ENCODE measurements at places on chromosomes 3 and 15.
A peak's percentile ranks its signal among the peaks of the same experiment; 100 is the strongest.

DNA sequence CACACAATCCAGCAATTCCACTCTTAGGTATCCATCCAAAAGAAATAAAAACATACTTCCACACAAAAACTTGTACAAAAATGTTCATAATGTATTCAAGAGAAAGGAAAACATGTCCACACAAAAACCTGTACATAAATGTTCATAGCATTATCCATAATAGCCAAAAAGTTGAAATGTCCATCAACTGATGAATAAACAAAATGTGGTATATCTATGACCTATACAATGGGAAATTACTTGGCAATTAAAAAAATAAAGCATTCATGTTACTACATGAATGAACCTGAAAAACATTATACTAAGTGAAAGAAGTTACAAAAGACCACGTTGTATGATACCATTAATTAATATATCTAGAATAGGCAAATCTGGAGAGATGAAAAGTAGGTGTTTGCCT is 17.9 kb downstream of the FRMD5 start:
- DNase-seq, result no peak

DNA sequence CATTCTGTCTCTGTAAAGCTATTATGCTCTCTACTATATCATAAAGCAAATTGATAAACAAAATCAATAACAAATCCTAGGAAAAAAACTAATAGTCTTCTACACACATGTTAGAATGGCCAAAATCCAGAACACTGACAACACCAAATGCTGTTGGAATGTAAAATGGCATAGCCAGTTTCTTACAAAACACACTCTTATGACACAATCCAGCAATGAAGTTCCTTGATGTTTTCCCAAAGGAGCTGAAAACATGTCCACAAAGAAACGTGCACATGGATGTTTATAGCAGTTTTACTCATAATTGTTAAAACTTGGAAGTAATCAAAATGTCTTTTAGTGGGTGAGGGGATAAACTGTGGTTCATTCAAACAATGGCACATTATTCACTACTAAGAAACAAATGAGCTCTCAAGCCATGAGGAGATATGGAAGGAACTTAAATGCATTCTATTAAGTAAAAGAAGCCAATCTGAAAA is 32.7 kb downstream of the CADM2 start:
- no peak for DNase-seq

DNA sequence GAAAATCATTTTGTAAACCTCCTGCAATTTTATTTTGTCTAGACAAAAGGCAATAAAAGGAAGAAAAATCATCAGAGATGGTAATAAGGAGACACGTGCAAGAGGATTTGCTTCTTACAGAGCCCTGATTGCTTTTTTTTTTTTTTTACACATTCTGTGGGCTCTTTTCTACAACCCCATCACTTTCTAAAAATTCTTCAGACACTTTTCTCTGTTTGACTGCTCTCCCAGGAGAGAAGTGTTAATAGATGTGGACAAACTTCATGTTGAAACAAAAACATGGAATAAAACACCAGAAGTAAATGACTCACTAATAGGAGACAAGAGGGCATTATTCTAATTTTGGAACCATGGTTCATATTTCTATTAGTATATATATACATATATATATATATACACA is 114.4 kb upstream of the TPRG1 start:
- no peak for DNase-seq

GRCh38 chr3:1079662-1080061 is 13.2 kb upstream of the CNTN6 start:
- no peak for DNase-seq

- DNase-seq, result no peak
Measured at GRCh38 chr3:182957676-182958266, 22.6 kb downstream of the DCUN1D1 start.

DNA sequence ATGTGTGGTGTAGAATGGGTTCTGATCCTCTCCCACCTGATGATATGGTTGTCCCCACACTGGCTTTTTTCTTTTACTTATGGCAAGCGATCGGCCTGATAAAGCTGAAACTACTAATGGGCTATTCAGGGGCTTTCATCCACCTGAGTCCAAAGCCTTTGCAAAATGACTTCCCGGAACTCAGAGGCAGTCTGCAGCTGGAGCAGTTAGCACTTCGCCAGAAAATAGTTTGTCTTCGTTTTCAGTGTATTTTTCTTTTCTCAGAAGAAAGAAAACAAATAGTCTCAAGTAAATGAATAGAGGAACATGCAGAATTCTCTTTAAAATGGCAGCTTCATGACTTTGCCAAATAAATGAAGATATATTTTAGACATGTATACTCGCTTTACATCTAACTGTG is 306.0 kb upstream of the ADAMTS9 start:
- no peak for DNase-seq

- DNase-seq, result no peak
Measured at GRCh38 chr15:58710701-58711100, 38.8 kb downstream of the ADAM10 start.

DNA sequence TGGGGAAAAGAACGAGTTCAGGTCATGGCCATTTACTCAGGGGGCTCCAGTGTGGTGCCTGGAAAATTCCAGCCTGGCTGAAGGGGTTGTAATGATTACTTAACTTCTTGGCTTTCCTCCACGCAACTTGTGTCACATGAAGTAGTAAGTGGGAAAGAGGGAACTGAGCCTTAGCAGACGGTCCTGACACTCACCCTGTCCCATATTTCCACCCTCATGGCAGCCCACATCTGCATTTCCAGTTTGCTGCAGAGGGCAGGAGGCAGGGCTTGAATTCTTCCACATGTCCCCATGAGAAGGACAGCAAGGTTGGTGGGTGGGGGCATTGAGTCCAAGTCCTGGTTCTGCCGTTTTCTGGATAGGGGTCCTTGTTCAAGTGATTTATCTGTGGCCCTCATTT is 7.8 kb upstream of the CAMP start:
- no peak for DNase-seq

GRCh38 chr15:63941698-63942465 is 104.4 kb downstream of the DAPK2 start:
- no peak for DNase-seq

GRCh38 chr15:91135201-91136130 is 35.4 kb downstream of the SV2B start:
- DNase-seq, result no peak

DNA sequence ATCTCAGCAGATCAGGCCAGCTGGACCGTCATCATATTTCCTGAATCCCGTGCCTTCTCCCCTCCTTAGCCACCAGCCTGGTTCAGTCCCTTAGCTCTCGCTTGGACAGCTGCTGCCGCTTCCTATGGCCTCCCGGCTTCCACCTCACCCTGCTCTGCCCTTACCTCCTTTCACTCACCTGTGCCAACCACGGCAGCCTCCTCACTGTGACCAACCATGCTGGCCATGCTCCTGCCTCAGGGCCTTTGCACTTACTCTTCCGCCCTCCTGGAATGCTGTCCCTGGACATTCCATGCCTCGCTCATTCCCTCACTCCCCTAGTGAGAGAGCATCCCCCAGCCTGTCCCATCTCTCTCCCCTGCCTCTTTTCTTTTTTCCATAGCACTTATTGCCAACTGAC is 19.2 kb downstream of the GRIP2 start:
- DNase-seq, result no peak

DNA sequence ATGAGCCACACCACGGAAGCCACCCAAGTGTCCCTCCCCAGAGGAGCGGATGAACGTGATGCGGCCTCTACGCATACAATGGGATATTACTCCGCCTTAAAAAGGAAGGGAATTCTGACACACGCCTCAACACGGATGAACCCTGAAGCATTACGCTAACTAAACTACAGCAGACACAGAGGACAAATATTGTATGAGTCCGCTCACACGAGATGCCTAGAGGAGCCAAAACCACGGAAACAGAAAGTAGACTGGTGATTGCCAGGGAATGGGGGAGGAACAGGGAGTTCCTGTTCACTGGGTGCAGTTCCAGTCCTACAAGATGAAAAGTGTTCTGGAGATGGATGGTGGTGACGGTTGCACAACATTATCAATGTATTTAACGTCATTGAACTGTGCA is 32.7 kb downstream of the SRGAP3 start:
- DNase-seq, result no peak

DNA sequence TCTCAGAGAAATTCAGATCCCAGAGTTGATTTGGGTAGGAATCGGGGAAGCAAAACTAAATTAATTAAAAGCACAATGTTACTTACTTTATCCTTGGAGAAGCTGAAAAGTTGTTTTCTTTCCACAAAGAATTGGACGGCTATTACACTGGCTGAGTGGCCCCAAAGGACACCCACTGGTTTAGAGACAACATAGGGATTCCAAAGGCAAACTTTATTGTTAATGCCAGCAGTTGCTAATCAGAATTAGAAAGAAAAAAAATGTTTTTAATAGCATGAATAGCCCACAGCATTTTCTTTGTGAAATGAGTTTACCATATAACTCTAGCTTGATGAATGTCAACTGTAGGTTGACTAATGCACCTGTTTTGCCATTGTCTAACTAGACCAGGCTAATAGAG is 51.7 kb downstream of the WDR49 start:
- no peak for DNase-seq

- DNase-seq, result no peak
Measured at GRCh38 chr3:99504258-99504657, 134.1 kb upstream of the COL8A1 start.

GRCh38 chr3:193780810-193781478 is 187.9 kb downstream of the OPA1 start:
- no peak for DNase-seq

DNA sequence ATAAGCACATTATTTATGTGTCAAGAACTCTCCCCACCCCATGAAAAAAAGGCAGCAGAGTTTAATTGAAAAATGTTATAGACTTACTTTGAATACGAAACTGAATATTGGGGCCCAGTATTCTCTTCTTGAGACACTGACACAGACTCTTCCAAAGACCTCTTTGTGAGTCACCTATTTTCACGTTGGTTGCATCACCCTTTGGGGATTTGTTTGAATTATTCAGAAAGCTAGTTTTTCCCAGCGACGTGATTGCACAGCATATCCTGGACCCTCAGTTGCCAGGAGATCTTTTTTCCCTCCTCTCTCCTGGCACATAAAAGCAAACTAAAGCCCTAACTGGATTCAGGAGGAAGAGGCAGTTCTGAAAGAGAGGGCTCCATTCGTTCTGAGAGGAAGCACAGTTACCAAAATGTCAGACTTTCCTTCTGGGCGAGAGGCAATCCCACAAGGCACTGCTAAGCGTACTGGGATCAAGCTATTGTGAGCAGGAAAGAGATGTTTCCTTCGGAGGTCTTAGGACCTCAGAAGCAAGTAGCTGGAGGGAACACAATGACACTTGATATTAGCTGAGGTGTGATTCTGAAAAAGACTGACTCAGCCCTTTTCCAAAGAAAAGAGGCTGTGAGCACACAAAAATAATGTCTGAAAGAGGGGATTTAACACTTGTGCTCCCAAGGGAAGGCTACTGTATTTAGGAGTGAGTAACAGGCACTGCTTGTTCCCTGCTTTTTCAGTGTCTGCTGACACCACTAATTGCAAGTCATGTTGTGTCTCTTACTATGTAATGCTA is 65.8 kb upstream of the CADPS start:
- DNase-seq, result no peak

- DNase-seq, result peak; percentile 62
Measured at GRCh38 chr3:49671291-49672288, 2.6 kb upstream of the APEH start.

DNA sequence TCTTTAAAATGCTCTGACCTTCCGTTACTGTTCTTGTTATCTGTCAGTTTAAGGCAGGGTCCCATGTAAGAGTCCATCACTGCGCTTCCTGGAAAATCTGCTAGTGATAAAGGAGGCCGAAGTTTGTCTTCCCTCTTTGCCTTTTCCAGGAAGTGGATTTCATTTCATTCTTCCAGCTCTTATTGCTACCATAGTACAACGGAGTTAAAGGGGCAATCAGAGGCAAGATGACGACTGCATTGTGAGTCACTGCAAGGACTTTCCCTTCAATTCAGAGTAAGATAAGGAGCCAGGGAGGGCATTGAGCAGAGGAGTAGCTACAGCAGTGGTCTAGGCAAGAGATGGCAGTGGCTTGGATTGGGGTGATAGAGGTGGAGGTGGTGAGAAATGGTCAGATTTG is 17.2 kb upstream of the DET1 start:
- DNase-seq, result no peak

DNA sequence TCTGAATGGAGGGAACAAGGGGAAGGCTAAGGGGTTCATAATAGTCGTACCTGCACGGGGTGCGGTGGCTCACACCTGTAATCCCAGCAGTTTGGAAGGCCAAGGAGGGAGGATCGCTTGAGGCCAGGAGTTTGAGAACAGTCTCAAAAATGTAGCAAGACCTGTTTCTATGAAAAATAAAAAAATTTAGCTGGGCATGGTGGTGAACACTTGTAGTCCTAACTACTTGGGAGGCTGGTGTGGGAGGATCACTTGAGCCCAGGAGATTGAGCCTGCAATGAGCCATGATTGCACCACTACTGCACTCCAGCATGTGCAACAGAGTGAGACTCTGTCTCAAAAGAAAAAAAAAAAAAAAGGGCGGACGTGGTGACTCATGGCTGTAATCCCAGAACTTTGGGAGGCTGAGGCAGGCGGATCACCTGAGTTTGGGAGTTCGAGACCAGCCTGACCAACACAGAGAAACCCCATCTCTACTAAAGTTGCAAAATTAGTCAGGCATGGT is 17.9 kb upstream of the HDAC11 start:
- no peak for DNase-seq

DNA sequence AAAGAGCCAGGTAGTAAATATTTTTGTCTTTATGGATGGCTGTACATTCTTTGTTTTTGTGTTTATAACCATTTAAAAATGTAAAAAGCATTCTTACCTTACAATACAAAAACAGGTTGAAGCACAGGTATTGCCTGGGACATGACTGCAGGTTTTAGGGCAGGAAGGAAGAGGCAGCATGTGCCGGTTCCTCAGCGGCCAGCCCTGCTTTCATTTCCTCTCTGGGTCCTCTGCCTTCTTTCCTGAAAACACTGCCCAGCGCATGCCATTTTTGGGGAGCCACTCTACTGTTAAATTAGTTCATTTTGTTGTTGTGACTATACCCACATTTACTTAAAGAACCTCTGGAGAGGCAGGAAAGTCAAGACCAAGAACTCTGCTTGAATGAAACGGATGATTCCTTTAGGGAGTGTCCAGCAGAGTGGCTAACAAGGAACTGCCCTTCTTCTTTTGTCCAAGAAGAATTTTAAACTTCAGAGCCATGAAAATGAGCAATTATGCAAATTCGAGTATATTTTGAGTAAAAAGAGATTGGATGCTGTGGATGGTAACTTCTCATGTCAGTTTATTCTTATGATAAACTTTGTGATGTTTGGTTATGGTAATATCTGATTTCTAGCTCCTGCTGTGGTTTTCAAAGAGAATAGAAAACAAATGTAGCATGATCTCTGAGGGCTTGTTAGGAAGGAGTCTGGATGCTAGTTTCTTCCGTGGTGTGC is 52.7 kb downstream of the SACM1L start:
- no peak for DNase-seq

DNA sequence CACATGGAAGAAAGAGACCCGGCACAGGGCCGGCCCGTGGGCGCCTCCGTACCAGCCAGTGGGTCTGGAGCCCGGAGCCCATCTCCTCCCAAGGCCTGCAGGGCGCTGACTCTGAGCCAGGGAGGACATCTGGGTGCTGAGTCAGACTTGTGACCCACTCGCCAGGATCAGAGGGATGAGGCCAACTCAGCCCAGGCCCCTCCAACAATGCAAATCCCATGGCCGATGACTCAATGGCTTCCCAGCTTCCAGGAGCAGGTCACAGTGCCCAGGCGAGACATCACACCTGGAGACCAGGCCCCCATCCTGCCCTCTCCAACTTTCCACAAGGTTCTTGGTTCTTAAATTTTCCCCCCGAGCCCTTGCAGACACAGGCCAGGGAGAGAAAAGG is 95.1 kb downstream of the LRIG1 start:
- no peak for DNase-seq
